ENCODE measurements at places on chromosomes 5 and 9.

DNA sequence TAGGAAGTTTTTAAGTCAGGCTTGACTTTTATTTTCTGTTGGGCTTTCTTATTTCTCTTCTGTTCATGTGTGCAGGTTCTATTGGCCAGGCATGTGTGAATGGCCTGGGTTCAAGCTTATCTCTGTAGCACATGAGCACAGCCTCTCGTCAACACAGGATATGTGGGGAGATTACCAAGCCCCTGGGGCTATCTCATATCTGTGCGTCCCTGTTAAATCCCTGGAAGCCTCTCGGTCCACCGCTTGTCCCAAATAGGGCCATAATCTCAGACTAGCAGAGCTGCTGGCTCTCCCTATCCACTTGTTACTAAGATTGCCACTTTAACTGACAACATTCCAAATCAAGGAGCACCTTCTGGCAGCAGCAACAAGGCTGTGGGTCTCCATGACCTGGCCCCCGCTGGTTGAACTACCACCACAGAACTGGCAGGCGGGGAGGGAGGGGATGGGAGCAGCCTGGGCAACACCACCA lies 28.4 kb upstream of the EBF1 start:
- DNase-seq = no peak

- DNase-seq = no peak
These were observed 87.8 kb downstream of the RXRA start for GRCh38 chr9:134413890-134414623.

DNA sequence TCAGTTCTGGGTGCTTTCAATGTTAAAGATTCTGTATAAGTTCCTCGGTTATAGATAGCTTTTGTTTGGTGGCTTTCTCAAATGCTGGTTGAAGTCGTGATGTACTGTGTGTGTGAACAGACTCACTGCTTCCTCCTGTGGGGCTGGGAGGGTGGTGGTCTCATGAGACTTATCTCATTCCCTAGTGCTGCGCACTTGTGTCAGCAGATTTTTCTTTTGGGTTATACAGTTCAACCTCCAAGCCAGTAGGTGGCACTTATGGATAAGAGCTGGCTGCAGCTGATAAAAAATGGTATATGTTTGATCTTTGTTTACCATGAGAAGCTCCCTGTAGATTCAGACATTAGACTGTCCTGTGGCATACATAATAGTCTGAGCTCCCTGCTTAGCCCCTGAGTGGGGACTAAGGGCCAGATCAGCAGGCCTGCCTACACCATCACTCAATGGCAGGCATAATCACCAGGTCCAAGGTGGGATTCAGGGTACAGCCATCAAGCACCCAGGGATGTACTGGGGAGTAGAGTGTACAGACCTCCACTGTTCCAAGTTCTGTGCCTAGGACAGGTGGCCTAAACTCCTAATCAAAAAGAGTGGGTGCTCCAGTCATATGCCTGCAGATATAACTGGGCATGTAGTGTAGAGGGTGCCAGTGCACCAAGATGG lies 174.2 kb downstream of the OXCT1 start:
- DNase-seq = no peak

GRCh38 chr9:125536167-125536772 lies 170.7 kb downstream of the MAPKAP1 start:
- DNase-seq = no peak

DNA sequence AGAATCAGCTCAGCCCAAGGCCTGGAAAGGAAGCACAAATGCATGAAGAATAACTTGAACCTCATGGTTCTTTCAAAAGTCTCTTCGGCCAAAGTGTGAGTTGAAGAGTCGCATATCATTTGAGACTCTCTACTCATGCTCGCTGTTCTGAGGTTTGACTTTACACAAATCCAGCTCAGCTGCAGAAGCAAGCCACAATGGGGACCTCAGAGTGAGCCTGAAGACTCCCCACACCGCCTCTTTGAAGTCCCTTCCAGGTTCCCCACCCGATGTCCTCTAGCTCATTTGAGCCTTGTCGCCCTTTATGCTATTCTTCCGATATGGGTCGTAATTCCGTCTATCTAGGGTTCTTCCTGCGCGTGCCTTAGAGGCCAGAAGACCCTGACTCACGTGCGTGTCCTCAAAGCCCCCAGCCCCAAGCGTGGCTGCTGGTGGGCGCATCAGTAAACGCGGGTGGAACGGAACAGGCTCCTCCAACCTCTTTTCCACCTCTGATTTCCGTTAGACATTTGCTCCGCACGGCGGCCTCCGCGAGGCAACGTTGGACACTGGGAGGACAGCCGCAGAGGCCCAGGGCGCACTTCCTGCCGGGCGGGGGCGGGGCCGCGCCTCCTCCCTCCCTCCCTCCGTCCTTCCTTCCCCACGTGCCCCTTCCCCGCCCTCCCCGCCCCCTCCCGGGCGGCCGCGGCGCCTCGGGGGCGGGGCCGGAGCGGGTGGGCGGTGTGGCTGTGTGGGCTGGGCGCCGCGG lies at the start of gene SNX30:
SNX30 (plus strand) TSS at position 745 of the 748 bp plus-strand sequence. CDS start 242 bp downstream, outside the sequence.
- DNase-seq = peak; percentile 67

GRCh38 chr5:78893940-78894677 lies 91.0 kb downstream of the ARSB start:
- DNase-seq = no peak

- no peak for DNase-seq
These were observed 55.7 kb upstream of the TBC1D9B start for GRCh38 chr5:179963375-179963774.

- DNase-seq = no peak
These were observed 120.6 kb upstream of the MEF2C start for GRCh38 chr5:89003563-89004036.

GRCh38 chr5:113099822-113100221 lies 123.2 kb downstream of the DCP2 start:
- DNase-seq = no peak

DNA sequence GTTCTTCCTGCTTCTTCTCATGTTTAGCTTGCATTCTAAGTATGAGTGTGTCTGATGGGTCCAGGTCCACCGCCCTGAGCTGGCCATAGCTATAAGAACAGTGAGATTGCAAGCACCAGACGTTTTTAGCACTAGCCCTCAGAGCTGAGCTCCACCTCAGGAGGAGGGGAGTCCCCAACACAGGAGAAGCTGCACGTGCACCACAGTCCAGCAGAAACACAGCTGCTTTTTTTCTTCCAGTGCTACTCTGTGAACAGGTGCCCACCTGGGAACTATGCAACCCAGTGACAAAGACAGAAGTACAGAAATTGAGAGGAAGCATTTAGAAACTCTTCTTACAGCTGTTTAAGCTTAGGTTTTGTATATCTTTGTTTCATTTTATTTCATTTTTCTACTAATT lies 299.4 kb downstream of the MARCHF11 start:
- DNase-seq = no peak

DNA sequence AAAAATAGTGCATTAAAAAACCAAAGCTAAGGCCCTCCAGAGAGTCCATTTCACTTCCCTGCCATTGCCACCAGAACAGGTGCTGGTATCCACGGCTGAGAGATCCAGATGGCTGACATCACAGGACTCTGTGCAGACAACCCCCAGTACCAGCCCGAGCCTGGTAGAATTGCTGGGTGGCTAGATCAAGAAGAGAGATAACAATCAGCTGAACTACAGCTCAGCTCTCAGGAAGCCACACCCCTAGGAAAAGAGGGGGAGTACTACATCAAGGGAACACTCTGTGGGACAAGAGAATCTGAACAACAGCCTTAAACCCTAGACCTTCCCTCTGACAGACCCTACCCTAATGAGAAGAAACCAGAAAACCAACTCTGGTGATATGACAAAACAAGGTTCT lies 73.8 kb upstream of the SLIT3 start:
- DNase-seq = no peak

GRCh38 chr5:41787265-41787664 lies 83.0 kb downstream of the OXCT1 start:
- no peak for DNase-seq

GRCh38 chr9:109114670-109115069 lies 5.1 kb downstream of the TMEM245 start:
- no peak for DNase-seq

GRCh38 chr5:34897646-34898045 lies 17.7 kb downstream of the RAD1 start:
- DNase-seq = no peak

GRCh38 chr5:105460721-105461120 lies 1898.1 kb upstream of the NUDT12 start:
- no peak for DNase-seq

DNA sequence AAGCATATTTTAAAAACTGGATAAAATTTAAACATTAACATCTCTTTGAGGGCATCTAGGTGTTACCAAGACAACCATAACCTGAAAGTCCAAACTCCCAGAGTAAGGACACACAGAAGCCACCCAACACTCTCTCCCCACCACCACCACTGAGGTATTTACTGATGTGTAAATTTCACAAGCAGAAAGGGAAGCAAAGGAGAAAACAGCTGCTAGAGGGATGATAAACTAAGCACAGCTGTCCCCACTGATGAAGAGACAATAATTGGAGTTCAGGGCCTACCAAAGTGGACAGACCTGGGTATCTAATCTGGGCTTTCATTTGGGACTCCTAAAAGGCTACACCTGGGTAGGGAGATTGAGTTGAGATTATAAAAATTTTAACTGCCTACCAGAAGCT lies 63.6 kb downstream of the FRMD3 start:
- DNase-seq = no peak

GRCh38 chr5:6166698-6167394 lies 211.5 kb downstream of the MED10 start:
- no peak for DNase-seq

DNA sequence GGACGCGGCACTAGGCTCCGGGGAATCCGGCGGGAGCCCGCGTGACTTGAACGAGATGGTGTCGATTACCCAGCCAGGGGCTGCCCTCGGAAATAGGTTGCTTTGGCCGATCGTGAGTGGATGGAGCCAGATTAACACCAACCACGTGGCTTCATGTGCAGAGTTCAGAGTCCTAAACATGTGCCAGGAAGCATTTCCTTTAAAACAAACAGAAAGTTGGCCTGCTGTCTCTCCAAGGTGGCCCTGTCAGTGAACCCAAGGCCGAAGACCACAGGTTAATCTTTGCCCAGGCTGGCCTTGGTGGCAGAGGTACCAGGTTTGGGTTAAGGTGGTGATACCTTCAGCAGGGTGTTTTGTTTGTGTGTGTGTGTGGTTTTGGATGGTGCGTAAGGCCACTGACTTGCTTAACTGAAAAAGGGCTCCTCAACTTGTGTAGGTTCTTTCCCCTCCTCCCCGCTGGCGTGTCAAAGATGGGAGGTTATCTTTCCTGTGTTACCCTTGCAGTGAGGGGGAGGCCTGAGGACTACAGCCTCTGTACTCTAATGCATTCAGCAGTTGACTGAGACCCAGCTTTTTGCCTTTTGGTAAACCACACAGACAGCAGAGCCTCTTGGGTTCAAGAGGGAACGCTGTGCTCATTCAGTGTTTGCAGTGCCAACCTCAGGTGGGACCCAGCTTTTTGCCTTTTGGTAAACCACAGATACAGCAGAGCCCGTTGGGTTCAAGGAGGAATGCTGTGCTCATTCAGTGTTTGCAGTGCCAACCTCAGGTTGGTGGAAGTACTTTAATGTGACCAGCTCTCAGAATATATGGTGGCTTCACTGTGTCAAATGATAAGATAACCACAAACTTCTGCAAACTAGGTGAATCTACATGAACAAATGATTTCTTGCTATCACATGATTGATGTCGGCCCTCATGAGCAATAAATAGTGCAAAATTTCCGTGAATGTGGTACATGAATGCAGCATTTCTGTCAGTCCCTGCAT lies 1.4 kb downstream of the IQGAP2 start:
- DNase-seq = peak; percentile 69

DNA sequence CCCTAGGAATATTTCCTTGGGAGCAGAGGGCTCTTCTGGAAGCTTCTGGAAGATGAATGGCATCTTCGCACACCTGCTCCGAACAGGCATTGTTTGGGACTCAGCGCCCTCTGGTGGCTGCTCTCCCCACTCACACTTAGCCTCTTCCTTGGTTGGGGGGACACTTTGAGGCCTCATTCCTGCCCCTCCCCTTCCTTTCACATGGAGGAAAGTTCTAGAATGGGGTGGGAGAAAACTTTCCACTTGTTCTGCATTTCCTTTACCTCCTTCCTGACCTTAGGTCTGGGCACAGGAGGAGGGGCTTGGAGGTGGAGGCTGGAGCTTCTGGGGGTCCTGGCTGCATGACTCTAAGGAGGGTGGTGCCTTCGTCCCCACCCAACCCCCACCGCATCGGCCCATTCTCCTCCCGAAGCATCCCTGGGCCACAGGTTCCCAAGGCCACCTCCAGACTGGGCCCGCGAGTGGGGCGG lies 19.3 kb upstream of the SMIM32 start:
- peak; percentile 62 for DNase-seq

- no peak for DNase-seq
These were observed 13.2 kb downstream of the TTC39B start for GRCh38 chr9:15293804-15294316.
